ENCODE measurements at places on chromosomes 5 and 9.

GRCh38 chr5:65811885-65812284 lies 89.9 kb downstream of the NLN start:
- DNase-seq, result no peak

- no peak for DNase-seq
Measured at GRCh38 chr5:67047160-67047559, 149.4 kb downstream of the CD180 start.

- no peak for DNase-seq
Measured at GRCh38 chr5:149526845-149527590, 24.2 kb downstream of the CSNK1A1 start.

GRCh38 chr5:172771439-172772111 lies 580 bp upstream of the DUSP1 start:
- DNase-seq, result no peak

DNA sequence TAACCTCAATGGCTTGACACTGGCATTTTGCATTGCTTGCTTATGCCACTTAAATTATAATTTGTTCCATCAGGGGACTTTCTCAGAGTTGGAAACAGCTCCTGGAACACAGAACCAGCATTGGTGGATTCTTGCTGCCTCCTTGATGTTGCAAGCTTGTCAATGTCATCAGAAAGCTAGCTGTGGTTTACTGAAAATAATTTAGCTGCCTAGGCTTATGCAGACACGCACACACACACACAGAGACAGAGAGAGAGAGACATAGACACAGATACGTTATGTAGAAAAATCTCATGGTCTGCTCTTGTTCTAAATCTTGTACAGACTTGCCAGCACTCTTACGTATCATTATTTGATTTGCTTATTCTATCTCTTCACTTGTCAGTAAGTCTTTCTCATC lies 78.0 kb downstream of the HMHB1 start:
- peak; percentile 85 for DNase-seq

GRCh38 chr9:89022001-89022759 lies 30.9 kb downstream of the S1PR3 start:
- DNase-seq, result no peak

DNA sequence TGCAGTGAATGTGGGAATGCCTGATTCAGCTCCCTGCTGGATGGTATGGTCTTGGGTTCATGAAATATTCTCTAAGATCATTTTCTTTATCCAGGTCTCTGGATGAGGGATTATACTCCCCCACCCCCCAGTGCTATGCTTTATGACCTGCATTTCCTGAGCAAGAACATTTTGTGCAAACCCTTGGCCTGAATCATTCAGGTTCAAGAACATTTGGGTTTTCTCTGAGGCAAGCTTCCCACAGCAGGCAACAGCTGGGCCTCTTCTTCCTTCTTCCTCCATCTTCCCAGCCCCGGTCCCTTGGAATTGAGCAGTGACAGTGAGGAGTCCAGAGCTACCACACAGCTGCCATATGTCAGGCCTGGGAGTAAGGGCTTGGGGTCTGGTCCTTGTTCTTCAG lies 58.6 kb upstream of the TNFSF15 start:
- DNase-seq, result no peak

GRCh38 chr9:110895147-110895905 lies 142.9 kb downstream of the LPAR1 start:
- no peak for DNase-seq

DNA sequence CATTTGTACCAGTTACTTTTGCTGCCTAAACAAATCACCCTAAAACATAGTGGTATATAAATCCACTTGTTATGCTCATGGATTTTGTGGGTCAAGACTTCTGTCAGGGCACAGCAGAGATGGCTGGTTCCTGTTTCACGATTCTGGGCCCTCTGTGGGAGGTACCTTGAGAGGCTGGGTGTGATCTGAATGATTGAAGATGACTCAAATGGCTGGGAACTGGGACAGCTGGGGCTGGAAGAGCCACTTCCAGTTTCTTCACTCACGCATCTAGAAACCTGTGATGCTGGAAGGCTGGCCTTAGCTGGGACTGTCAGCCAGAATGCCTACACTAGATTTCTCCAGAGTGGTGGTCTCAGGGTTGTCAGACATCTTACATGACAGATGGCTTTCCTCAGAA lies 88.1 kb downstream of the KIF4B start:
- DNase-seq, result no peak
